ENCODE measurements at places on chromosomes 6 and 20.

GRCh38 chr6:42704251-42704936 is 18.0 kb downstream of the PRPH2 start:
- DNase-seq = no peak

- no peak for DNase-seq
These were observed 378.7 kb upstream of the MAN1A1 start for GRCh38 chr6:119728220-119728750.

GRCh38 chr6:90197854-90198496 is 98.7 kb downstream of the BACH2 start:
- DNase-seq = peak; percentile 19

DNA sequence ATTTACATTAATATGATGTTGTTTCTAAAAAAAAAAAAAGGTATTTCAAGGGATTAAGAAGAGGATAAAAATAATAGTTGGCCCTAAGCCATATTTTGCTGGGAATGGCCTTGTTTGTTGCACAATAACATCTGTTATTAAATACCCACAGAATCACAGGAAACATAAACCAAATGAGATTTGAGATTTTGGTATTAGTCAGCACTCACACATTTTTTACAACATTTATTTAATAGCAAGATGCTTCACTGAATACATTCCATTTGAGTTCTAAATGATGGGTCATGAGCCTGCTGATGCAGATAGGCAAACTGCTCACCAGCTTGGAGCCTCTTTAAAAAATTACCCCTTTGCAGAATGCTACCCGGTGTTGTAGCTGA is 92.9 kb upstream of the ENPP5 start:
- no peak for DNase-seq

DNA sequence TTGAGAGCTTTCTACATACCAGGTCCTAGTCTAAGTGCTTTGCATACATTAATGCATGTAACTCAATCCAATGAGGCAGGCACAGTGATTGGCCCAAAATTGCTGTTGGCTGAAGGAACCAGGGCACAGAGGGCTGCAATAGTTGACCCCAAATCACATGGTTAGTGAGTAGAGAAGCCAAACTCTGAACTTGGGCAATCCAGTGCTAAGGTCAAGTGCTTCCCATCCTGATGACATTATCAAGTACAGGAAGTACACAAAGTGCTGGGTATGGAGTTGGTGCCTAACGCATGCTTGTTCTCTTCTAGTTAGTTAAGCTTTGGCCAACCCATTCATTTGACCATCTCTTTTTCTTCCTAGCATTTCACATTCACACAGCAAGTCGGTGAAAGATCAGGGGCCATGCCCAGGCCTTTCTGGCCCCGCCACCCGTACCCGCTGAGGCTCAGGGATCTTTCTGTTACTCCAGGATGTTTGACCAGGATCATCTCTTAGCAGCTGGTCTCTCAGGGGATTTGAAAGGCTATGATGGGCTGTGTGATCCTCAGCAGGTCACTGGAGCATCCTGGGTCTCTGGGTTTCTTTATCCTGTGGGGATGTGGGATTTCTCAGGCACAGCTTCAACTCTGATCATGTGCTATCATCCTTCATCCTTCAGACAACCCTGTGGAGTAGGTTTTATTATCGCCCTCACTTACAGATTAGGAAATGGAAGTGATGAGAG is 7.0 kb downstream of the KCNB1 start:
- no peak for DNase-seq

DNA sequence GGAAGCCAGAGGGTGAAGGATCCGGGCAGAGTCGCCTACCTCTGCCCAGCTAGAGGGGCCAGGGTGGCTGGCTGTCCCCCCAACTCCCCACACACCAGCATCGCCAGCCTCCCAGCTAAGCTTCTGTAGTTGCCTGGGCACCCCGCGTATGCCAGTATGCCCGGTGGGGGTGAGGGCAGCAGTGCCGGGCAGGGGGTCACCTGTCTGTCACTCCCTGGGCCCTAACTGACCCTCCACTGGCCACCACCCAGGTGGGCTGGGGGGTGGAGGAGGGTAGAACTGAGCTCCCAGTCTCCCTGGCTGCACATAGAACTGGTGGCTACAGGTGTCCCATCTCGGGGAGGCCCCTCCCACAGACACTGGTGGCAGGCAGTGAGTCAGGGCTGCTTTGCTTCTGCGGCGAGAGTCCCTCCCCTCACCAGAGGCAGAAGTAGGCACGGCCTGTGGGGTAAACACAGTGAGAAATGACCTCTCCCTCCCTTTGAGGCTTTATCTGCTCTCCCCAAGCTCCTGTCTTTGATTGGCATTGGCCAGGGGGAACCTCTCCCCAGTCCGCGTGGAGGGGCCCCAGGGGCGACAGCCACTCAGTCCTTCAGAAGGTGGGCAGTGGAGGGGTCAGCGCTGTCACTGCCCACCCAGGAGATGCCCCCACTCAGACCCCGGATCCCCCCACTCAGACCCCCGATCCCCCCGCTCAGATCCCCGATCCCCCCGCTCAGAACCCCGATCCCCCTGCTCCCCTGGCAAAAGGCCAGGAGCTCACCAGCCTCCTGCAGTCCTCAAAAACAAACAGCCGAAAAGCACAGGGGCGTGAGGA is 2.5 kb downstream of the NTSR1 start:
- peak; percentile 79 for DNase-seq

DNA sequence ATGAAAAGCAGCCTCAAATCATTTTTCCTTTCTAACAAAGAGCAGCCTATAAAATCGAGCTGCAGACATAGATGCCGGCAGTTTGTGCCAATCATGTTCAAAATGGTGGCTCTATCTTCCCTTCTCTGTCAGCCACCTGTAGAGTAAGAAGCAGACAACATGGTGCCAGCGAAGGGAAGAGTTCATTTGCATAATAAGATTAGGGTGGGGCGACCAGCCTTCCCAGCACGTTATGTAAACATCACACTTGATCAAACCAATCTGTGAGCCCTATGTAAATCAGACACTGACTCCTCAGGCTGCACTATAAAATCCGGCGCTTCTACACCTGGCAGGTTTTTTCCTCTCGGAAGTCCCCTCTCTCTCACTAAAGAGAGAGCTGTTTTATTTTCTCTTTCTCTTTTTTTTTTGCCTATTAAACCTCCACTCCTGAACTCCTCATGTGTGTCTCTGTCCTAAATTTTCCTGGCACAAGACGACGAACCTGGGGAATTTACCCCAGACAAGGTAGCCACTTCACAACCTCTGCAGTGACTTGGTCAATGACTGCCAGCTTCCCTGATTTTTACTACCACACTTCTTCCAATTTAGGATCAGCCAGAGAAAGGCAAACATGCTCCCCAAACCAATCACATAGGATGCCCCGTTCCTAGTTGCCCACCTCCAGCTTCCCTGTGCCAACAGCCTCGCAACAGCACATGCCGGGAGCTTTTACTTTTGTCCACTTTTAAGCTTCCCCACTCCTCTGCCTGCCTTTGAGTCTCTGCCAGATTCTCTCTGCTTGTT is 12.9 kb downstream of the TPMT start:
- DNase-seq = no peak

DNA sequence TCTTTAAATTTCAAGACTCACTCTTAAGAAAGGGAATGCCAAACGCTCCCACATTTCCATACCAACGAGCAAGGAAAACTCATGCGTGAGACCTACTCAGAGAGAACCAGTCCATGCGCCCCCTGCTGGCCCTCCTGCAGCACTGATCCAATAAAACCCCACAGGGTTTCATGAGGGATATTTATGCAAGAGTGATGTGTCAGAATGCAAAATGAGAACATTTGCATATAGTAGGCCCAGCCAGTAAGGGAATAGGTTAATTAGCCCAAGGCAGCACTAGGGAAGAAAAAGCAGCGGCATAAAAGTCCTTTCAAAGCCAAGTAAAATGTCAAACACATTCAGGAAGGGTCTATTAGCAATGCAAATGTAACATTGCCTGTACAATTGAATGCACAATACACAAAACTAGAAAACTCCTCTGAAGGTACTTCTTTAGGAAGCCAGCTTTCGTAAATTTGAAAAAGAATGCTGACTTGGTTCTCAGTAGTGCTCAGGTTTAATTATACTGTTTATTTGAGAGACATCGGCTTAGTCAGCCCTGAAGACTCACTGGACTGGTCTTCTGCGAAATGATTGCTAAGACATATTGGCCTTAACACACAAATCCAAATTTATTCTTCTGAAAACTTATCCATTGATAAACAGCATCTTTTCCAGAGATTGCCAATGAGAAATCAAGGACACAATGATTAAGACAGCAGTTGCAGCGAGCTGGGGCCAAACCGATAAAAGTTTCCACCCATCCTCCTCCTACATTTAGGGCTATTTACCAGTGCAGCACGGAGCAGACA is 93.2 kb downstream of the GMPR start:
- DNase-seq = peak; percentile 75

- DNase-seq = no peak
These were observed 35.8 kb upstream of the TPD52L1 start for GRCh38 chr6:125117818-125118217.

- no peak for DNase-seq
These were observed 13.5 kb downstream of the PFDN4 start for GRCh38 chr20:54221353-54221752.

- no peak for DNase-seq
These were observed 93.7 kb downstream of the PSMB1 start for GRCh38 chr6:170459451-170459850.

DNA sequence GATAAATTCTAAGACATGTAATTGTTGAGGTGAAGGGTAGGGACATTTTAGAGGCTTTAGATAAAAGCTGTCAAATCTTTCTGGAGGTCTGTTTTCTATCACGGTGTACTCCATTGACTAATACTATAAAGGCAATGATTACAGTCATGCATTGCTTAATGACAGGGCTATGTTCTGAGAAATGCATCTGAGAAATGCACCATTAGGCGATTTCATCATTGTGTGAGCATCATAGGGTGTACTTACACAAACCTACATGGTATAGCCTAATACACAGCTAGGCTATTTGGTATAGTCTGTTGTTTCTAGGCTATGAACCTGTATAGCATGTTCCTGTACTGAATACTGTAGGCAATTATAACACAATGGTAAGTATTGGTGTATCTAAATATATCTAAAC is 71.3 kb upstream of the FYN start:
- DNase-seq = no peak

GRCh38 chr6:4413073-4413472 is 277.7 kb upstream of the ECI2 start:
- no peak for DNase-seq

GRCh38 chr6:33764036-33764435 is 17.3 kb upstream of the IP6K3 start:
- DNase-seq = no peak

GRCh38 chr6:40389254-40389653 is 197.9 kb downstream of the LRFN2 start:
- no peak for DNase-seq

DNA sequence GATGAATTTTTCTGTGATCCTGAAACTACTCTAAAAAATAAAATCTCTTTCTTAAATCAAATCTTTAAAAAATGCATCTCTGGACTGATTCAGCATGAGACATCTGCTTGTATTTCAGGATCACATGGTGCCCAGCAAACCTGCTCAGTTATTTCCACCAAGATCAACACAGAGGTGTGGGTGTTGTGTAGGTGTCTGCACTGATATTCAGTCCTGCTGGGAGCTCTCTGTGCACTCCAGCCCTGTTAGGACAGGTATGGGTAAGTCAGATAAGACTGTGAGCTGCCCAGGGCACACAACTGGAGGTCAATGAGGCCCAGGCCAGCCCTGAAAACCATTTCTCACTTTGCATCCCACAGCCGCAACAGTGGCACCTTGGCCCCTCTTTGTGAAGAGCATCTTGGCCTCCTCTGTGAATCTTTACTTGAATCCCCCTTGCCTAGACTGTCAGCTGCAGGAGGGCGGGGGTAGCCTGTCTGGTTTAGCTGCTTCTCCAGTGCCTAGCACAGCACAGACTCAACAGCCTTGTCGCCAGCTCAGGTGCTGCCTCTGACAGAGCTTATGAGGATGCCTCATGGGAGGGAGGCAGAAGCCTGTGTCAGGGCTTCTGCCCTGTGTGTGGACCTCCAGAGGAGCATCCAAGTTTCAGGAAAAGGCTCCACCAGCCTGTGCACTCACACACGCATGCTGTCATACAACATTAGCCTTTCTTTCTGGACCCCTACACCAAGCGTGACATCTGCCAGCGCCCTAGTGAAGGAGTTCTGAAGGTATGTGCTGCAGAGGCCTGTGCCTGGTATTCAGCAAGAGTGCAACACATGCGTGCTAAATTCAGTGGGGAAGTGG is 187.6 kb upstream of the CST7 start:
- no peak for DNase-seq

- DNase-seq = no peak
These were observed 118.3 kb upstream of the ECI2 start for GRCh38 chr6:4253604-4254231.

DNA sequence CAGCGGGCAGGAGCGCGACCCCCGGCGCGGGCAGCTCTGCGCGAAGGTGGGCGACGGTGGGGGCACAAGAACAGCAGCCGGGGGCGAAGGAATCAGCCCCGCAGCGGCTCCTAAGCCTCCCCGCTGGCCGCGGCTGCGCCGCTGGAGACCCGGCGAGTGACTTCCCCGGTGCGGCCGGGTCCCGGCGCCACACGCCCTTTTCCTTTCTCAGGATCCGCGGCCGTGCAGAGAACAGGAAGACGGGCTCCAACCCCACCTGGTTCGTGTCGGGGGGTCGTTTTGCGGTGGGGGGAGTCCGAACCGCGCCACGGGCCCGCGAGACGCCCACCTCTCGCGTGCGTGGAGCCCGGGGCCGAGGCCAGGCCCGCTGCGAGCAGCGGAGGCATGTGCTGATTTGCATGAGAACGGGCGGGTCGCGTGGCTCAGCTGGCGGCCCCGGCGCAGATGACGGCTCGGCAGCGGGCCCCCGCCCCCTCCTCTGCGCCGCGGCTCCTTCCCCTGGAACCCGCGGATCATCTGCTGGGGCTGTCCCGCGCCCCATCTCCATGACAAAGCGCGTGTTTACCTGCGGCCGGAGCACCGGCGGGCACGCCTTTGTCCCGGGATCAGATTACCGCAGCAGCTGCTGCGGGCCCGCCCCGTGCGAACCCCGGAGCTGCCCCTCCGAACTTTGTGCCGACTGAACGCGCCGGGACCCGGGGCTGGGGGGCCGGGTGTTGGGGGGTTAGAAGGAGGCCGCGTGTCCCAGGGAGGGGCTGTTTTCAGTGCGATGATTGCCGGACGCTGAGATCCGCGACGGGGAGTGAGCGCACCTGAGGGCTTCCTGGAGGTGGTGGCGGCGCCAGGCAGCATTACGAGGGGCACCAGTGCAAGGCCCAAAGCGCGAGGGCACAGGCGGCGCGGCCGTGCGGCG is 4.9 kb upstream of the DLL1 start:
- no peak for DNase-seq

DNA sequence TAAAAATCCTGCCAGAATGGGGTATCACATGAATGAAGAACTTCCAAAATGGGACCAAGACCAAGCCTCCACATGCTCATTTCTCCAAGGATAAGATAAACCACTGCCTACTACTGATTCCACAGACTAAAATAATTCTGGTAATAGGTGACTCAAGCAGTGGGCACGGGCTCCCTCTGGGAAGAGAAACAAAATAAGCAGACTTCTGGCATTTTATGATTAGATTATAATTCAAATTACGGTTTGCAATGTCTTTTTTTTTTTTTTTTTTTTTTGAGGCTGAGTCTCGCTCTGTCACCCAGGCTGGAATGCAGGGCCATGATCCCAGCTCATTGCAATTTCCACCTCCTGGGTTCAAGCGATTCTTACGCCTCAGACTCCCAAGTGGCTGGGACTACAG is 16.0 kb downstream of the UQCC1 start:
- no peak for DNase-seq

All from AML-193 (cell line).